SK-N-SH (cell line): ENCODE measurements at places on chromosomes 6 and 20. TPM values are rescaled to one million over a fixed set of nuclear protein-coding genes. Genes with fewer than 3 reads are reported as not detected.

DNA sequence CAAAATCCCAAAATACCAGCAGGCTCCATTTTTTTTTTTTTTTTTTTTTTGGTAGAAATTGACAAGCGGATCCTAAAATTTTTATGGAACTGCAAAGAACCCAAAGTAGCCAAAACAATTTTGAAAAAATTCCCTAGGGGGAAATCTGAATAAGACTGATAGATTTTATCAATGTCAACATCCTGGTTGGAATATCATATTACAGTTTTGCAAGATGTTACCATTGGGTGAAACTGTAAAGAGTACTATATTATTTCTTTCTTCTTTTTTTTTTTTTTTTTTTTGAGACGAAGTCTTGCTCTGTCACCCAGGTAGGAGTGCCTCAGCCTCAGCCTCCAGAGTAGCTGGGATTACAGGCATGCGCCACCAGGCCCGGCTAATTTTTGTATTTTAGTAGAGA, 29.4 kb upstream of the BEND3 start:
- no peak for DNase-seq

DNA sequence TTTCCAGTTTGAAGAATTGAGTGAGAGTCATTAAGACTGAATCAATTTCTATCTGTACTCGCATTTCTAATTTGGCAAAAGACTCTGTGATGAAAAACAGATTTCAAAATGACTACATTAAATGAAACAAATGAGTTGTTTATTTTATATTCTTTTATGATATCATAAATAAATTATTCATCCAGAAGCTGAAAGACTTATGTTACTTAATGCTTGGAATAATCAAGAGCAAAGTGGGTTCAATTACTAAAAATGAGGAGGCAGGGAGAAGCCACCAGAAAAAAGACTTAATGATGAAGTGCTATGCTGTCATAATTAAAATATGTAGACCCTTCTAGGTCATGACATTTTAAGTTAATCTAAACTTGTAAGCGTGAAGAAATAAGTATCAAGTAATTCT, 130.6 kb upstream of the FERMT1 start:
- no peak for DNase-seq

DNA sequence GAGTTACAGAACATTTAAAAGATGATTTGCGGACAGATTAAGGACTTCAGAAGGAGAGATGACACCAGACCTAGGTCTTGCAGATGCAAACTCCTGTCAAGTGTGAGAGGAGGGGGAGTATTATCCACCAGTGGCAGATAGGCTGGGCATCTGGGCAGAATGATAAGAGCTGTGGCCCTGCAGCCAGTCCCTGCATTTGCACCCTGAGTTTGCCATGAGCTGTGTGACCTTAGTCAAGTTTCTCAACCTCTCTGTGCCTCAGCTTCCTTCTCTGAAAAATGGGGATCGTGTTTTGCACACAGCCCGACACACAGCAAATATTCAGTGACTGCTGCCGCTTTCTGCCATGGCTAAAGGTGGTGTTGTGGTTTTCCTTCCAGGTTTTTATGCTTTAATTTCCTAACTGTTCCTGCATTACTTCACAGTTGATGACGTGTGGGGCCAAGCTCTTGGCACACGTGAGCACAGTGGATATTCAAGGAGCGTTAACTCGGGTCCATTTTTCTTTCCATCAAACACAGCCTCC, 516.2 kb downstream of the CDH26 start:
- no peak for DNase-seq

DNA sequence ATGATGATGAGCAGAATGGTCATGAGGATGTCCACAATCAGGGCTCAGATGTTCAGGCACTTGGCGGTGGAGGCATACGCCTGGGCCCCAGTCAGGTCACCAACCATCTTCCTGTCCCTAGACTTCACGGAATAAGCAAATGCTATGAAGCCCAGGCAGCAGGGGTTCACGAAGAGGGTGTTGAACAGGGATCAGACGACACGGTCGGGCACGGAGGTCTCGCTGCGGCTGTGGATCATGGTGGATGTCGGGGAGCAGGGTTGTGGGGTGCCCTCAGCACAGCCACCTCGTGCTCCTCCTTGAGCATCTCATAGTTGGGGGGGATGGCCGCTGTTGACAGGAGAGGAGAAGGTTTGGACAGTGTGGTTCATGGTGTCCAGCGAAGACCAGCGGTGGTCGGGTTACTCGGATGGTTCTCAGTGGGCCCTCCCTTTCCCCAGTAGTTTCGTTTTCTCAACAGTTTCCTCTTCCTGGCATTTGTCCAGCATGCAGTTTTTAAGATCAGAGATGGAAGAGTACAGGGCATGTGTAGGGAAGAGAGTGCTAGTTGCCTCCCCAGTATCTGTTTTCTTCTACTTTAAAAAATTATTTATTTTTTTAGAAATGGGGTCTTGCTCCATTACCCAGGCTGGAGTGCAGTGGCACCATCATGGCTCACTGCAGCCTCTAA, 20.3 kb upstream of the SPDEF start:
- DNase-seq: no peak

GRCh38 chr6:30322527-30323501, 3.9 kb upstream of the TRIM39 start:
- no peak for DNase-seq

GRCh38 chr6:43967719-43968091, 159.5 kb downstream of the MRPL14 start:
- no peak for DNase-seq

Gene PGM3
- 24.2 and 30.2 TPM in 2 replicates for polyA plus RNA-seq

Gene ECHDC1
- 23.3 and 36.1 TPM in 2 replicates for polyA plus RNA-seq

Gene CD24
- polyA plus RNA-seq: 1.9 and 5.9 TPM in 2 replicates

Gene KCNK17
- polyA plus RNA-seq: not detected in 2 replicates

Gene UBR2
- polyA plus RNA-seq: 5.2 and 7.2 TPM in 2 replicates

Gene FAM209B
- not detected in 2 replicates for polyA plus RNA-seq

Gene SLC22A23
- polyA plus RNA-seq: not detected in 2 replicates
